Astrocyte (in vitro differentiated cells and primary cell): ENCODE measurements at places on chromosomes 7 and 10. TPM values are rescaled to one million over a fixed set of nuclear protein-coding genes. Genes with fewer than 3 reads are reported as not detected.

The TAS2R3 gene
- total RNA-seq = 1.00 and 1.2 TPM in 2 replicates

The CDH23 gene
- total RNA-seq = 0.17 TPM in 1 of 2 replicates, not detected in the other

- H3K27me3 ChIP-seq = no peaks in the 10 kb centered on the region
- H3K36me3 ChIP-seq = no peaks in the 10 kb centered on the region
- DNase-seq = no peak
These were observed 82.4 kb downstream of the SGMS1 start for GRCh38 chr10:50541317-50541716.

DNA sequence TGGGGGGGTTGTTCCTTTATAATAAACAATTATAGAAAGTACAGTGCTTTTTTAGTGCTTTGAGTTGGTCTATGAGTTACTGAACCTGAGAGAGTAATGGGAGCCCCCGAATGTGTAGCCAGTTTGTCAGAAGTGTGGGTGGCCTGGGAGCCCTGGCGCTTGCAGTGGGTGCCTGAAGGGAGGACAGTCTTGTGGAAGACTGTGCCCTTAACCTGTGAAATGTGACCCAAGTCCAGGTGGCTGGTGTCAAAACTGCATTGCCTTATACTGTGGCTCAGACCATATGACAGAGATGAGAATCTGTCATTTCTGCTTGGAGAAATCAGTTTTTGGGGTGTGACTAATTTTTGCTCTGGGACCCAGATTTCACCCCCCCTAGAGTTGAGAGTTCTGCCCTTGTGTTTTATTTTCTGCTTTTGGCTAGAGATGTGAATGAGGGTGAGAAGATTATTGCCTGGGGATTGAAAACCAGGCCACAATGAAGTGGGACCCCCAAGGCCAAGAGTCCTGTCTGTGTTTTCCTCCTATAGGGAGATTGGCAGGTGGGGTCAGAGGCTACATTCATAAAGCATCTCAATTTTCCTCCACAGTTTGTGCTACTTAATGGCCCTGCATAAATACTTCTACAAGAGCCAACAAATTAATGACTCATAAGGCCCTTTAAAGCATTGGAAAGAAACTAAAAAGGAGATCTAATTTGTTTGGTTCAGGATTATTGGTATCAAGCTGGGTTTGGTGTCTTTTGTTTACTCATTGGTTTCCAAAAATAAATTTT lies 24.1 kb upstream of the CARD11 start:
- H3K4me1 ChIP-seq = no peaks in the 10 kb centered on the region
- no peak for DNase-seq
- H3K27me3 ChIP-seq = peaks cover 2% of the 10 kb centered on the region
- H3K4me3 ChIP-seq = no peak overlapping the region
- H3K27ac ChIP-seq = no peak overlapping the region

GRCh38 chr10:44760513-44760912 lies 150.6 kb upstream of the TMEM72 start:
- no peaks in the 10 kb centered on the region for H3K36me3 ChIP-seq
- no peak overlapping the region for H3K4me3 ChIP-seq
- no peak overlapping the region for H3K27ac ChIP-seq
- H3K4me1 ChIP-seq = peaks cover 22% of the 10 kb centered on the region

DNA sequence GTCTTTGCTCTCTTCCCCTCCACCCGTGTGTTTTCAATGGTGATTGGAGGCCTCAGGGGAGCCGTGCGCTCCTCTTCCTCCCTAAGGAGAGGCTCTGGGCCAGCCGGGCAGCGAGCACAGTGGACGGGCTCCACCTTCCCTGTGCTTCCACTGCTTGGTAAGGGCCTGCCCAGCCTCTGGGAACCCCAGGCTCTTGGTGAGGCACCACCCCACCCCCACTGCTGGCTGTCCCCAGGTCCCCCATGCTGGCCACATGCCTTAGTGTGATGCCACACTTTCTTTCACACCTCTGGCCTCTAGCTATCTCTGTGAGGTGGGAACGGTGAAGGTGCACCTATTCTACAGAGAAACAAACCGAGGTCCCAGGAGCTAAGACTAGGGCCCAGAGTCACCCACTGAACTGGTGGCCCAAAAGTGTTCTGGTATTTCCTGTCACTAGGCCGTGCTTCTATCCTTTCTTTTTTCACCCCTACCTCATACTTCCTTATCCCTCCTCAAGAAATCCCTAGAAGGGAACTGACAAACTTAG lies 53.3 kb downstream of the UNC5B start:
- no peaks in the 10 kb centered on the region for H3K36me3 ChIP-seq
- H3K4me1 ChIP-seq = peaks cover 54% of the 10 kb centered on the region
- no peak overlapping the region for H3K27ac ChIP-seq
- no peak overlapping the region for H3K4me3 ChIP-seq
- DNase-seq = no peak

DNA sequence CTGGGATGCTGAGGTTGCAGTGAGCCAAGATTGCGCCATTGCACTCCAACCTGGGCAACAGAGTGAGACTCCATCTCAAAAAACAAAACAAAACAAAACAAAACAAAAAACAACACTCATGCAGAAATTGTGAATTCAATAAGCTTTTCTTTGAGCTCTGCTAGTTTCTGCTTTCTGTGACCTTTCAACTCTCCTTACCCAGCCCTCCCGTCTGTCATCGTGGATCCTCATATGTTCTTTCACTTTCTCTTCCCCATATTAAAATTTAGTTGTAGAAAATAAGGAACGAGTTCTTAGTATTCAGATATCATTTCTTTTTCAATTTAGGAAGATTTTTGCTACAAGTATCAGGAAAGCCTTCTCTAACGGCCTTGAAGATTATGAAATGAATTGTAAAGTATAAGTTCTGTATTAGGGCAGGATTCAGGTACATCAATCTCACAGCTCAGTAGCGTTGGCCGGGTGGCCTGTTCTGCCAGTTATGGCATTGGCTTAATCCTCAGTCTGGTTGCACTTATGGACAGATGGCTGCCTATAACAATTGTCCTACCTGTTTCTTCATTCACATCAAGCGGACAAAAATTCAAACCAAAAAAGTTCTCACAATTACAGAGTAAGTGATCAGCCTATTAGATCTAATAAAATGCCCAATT lies 1167.0 kb downstream of the SORCS3 start:
- H3K27ac ChIP-seq = no peak overlapping the region
- H3K4me1 ChIP-seq = no peaks in the 10 kb centered on the region
- no peaks in the 10 kb centered on the region for H3K36me3 ChIP-seq
- no peak for DNase-seq
- H3K4me3 ChIP-seq = no peak overlapping the region
- no peaks in the 10 kb centered on the region for H3K27me3 ChIP-seq

DNA sequence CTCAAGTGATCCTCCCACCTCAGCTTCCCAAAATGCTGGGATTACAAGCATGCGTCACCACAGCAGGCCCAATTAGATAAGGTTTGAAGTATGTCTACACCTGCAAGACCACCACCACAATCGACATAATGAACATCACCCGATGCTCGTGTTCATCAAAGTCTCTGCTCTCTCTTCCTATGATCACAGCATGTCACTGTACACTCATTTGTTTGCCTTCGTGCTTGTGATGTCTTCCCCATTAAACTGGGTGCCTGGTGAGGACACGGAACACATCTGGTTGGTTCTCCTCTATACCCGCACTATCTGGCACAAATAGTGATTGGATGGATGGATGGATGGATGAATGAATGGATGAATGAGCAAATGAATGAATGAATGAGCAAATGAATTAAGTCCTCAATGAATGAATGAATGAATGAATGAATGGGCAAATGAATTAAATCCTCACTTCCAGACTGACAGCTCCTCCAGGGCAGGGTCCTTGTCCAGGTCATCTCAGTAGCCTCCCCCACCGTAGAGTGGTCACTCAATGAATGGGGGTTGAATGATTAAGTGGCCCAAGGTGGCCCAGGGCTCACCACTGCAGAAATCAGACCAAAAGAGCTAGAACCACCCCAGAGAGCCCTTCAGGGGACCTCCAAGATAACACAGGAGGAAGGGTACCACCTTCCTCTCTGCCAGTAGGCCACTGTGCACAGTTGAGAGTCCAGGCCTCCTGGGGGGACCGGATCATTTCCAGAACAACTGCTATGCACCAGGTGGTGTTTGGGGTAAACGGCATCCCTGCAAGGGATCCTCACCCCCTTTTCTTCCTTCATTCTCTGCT lies 101.9 kb upstream of the TNRC18 start:
- H3K4me1 ChIP-seq = peaks cover 9% of the 10 kb centered on the region
- H3K36me3 ChIP-seq = peaks cover 43% of the 10 kb centered on the region
- peak overlapping the region; percentile 31 for H3K4me3 ChIP-seq
- H3K27me3 ChIP-seq = no peaks in the 10 kb centered on the region

- H3K36me3 ChIP-seq = no peaks in the 10 kb centered on the region
- no peaks in the 10 kb centered on the region for H3K4me1 ChIP-seq
- H3K27ac ChIP-seq = no peak overlapping the region
- no peak overlapping the region for H3K4me3 ChIP-seq
- peaks cover 2% of the 10 kb centered on the region for H3K27me3 ChIP-seq
- no peak for DNase-seq
These were observed 53.1 kb upstream of the NPS start for GRCh38 chr10:127496035-127496434.

DNA sequence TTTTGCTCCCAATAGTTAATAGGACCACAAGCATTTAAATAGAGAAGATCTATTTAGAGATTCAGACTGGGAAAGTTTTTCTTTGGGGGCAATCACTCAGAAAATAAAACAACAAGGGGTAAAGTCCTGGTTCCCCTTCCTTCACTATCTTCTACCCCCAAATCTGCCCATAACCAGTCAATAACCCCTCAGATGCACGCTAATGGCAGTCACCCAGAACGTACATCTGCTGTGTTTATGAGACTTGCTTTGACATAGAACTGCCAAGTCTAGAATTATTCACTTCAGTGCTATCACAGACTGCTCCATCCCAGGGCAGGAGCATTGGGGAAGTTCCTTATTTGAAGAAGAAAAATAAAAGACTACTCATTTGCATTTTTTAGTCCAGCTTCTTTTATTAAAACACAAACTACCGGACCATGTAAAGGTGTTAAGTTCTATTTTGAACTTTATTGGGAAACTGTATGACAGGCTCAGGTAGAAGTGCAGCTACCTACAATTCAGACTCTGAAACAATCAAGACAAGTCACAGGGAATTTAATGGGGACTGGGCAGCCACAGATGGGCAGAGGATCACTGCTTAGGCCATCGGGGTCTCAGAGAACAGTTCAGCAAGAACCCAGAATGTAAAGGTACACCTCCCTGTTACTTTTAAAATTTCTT lies 38.4 kb downstream of the ANK3 start:
- peak; percentile 10 for DNase-seq
- no peaks in the 10 kb centered on the region for H3K36me3 ChIP-seq
- no peaks in the 10 kb centered on the region for H3K27me3 ChIP-seq
- no peak overlapping the region for H3K27ac ChIP-seq

DNA sequence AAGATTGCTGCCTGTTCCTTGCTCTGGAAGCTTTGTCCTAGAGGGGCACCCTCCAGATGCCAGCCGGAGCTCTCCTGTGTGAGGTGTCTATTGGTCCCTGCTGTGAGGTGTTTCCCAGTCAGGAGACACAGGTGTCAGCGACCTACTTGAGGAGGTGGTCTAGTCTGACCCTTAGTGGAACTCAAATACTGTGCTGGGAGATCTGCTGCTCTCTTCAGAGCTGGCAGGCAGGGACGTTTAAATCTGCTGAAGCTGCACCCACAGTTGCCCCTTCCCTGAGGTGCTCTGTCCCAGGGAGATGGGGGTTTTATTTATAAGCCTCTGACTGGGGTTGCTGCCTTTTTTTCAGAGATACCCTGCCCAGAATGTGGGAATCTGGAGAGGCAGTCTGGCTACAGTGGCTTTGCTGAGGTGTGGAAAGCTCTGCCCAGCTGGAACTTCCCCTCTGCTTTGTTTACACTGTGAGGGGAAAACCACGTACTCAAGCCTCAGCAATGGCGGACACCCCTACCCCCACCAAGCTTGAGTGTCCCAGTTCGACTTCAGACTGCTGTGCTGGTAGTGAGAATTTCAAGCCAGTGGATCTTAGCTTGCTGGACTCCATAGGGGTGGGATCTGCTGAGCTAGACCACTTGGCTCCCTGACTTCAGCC lies 119.2 kb downstream of the PPP1R9A start:
- no peaks in the 10 kb centered on the region for H3K36me3 ChIP-seq
- H3K27me3 ChIP-seq = no peaks in the 10 kb centered on the region
- H3K4me3 ChIP-seq = no peak overlapping the region
- DNase-seq = no peak
- H3K27ac ChIP-seq = no peak overlapping the region

DNA sequence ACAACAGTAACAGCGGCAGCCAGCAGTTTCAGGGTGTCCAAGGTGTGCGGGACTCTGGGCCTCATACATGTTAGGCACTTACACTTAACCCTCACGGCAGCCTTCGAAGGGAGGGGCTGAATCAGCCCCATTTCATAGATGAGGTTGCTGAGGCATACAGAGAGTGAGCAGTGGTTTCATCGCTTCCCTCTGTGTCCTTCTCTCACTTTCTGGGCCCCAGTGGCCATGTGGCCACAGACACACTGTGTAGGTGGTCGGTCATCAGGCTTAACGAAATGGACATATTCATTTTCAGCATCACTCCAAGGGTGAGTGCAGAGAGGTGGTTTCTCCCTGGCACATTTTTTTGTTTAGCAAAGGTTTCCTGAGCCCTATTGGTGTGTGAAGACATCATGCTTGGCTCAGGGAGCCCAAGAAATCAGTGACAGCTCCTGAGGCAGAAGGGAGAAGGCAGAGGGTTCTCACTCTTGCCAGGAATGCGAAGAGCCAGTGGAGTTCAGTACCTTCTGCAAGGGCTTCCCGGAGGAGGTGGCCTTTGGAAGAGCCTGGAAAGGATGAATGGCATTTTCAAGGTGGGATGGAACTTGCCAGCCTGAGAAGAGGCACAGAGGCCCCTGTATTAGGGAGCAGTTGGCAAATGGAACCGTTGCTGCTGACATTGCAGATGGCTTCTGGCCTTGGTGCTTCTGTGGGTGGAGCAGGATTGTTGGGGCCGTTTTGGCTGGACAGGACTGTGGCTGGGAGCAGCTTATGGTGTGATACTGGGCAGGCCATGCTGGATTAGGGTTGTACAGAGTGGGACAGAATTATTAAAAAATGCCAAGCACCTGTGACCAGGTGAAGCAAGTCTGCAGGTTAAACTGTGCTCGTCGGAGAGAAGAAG lies 61.7 kb upstream of the PPIF start:
- H3K4me3 ChIP-seq = no peak overlapping the region
- H3K27ac ChIP-seq = peak overlapping the region; percentile 32
- H3K4me1 ChIP-seq = peaks cover 40% of the 10 kb centered on the region

DNA sequence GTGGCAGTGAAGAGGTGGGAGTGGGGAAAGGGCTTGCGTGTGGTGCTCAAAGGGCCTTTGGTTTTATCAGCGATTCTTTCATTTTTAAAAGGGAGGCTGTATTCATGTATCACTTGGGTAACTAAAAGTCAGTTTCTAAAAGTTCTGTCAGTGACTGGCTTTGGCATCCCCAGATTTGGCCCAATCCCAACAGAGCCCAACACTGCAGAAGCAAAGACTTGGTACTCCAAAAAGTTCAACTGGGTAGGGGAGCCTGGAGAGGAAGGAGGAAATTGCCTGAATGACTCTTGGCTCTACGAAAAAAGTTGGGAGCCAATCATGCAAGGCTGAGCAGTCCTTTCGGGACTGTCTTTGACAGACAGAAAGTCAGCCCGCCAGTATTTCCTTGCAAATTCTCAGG lies 54.5 kb upstream of the COL13A1 start:
- H3K27me3 ChIP-seq = peaks cover 17% of the 10 kb centered on the region
- H3K27ac ChIP-seq = no peak overlapping the region
- no peak overlapping the region for H3K4me3 ChIP-seq
- no peaks in the 10 kb centered on the region for H3K36me3 ChIP-seq
- H3K4me1 ChIP-seq = peaks cover 7% of the 10 kb centered on the region
- no peak for DNase-seq

- no peak for DNase-seq
- H3K4me3 ChIP-seq = no peak overlapping the region
- no peaks in the 10 kb centered on the region for H3K36me3 ChIP-seq
These were observed 17.7 kb upstream of the SHH start for GRCh38 chr7:155829796-155830470.
